ENCODE measurements at places on chromosomes 12 and 14.

GRCh38 chr12:116306506-116306905 is 29.0 kb upstream of the MED13L start:
- DNase-seq, result no peak

DNA sequence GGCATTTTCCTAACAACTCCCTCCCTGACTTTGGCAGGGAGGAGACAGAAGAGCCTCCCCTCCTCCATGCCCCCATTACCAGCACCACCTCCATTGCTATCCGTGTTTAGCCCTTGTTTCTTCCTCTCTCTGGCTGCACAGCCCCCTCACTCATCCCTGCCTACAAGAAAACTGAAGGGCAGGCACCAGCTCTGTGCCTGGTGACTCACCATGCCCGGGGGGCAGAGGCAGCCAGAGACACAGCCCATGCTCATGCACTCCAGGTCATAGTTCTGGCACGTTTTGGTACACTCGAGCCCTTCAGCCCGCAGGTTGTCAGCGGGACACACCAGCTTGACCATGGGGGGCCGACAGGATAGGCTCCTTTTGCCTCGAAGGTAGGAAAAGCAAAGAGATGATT is 80.4 kb downstream of the VWF start:
- no peak for DNase-seq

GRCh38 chr14:103127861-103128598 is 4.8 kb downstream of the TNFAIP2 start:
- no peak for DNase-seq

DNA sequence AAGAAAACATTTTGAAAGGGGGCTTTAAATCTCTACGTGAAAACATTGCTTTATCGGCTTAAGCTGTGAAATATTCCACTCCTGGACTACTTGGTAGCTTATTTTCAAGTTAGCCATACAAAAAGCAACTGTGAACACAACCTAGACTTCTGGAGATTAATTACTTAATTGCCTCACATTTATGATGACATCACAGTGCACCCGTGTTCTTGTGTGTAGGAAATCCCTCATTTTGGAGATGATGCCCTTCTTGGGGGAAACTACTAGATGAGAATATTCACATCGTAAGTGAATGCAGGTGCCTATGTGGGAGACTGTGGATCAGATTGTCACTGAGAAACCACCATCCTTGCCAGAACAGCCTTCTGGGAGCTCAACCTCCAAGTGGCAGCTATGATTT is 10.5 kb upstream of the B4GALNT3 start:
- DNase-seq, result no peak

DNA sequence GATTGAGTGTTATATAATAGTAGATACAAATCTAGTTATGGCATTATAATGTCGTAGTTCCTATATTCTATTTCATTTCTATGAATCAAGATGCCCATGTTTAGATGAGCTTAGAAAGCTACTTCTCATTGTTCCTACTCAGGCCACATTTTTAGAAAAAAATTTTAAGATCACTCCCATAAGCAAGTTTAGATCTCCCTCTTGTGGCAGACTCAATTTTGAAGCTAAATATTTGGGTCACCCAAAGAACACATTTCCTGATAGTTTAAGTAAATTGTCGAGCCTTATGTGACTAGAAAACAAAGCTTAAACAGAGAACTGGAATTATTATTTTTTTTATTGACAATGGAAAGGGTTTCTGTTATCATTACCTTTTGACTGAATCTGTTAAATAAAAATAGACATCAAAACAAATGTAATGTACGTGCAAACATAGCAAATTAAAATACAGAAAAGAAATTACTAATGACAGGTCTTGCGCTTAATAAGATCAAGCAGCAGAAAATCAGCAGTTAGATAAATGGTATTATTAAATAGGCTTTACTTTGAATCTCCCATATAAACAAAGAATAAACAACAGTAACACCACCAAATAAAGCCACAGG is 180.2 kb downstream of the ACSS3 start:
- DNase-seq, result no peak

- DNase-seq, result peak; percentile 16
These were observed at the start of gene P2RX7 for GRCh38 chr12:121132601-121133481. P2RX7 (plus strand) TSS chr12:121132876; CDS start chr12:121132971, 95 bp downstream.

- no peak for DNase-seq
These were observed 66.0 kb downstream of the TMTC3 start for GRCh38 chr12:88207921-88208620.

GRCh38 chr14:30868736-30869135 is 5.6 kb upstream of the COCH start:
- no peak for DNase-seq

DNA sequence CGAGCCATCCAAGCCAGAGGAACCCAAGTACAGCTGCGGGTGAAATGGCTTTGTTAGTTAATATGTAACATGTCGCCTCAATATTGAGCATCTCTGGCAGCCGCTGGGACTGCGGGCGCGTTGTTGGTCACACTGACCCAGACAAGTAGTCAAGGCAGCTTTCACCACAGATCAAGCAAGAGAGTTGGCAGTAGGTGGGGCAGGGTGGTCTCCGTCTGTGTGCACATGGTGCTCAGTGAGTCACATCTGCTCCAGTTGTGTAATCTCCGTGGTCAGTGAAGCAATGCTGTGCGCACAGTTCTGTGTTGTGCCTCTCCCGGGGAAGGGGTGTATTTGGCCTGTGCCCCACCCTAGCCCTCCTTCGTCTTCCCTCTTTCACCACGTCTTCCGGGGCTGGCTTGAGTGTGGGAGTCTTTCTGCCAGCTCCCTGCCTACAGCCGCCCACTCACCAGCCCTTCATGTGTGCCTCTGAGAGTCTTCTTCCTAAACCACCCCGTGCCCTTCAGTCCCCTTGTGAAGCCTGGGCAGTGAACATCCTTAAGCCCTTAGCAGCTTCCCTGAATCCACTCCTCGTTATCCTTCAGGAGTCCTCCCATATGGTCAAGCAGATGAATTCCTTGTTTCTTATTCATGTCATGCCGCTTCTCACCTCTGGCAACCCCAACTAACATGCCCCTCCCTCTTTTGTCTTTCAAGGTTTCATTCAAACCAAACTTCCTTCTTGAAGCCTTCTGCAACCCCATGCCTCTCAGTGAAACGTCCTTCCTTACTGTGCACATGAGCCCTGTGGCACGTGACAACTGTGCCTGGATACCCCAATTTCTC is 242.1 kb downstream of the CACNA1C start:
- no peak for DNase-seq

DNA sequence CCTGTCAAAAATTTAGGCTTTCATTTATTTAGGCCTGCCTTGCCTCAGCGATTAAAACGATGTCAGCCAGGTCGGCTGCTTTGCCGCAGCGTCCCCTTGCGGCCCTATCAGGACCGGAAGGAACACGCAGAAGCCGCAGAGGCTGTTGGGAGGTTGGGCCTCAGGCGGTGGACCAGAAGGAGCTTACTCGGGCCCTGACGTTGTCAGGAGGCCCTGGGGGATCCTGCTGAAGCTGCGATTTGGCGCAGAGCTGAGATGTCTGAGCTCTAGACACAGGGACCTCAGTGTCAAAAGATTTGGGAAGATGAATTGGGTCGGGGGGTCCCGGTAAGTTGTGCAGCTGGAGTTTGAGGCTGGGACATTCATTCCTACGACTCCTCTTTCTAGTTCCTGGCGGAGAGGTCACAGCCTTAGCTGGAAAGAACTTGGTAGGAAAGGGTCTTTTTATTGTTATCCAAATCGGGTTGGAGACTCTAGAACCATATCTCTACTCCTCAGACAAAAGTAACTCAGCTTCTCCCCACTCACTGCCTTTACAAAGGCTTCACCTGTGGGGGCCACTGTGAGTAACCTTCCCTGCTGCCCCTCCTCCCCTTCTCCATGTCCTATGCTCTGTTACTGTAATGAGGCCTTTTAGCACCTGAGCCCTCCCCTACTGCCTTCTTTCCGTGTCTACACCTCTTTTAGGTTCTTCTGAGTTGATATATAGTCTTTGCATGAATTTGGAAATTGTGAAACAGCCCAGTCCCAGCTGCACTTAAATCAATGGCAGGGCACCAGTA is 6.6 kb upstream of the ABCD2 start:
- DNase-seq, result no peak

- DNase-seq, result no peak
These were observed 19.2 kb downstream of the TBX3 start for GRCh38 chr12:114664651-114665320.

- DNase-seq, result no peak
These were observed 92.1 kb upstream of the OTX2 start for GRCh38 chr14:56902385-56902784.

GRCh38 chr12:52010152-52010622 is 3.4 kb downstream of the TAMALIN start:
- DNase-seq, result no peak

DNA sequence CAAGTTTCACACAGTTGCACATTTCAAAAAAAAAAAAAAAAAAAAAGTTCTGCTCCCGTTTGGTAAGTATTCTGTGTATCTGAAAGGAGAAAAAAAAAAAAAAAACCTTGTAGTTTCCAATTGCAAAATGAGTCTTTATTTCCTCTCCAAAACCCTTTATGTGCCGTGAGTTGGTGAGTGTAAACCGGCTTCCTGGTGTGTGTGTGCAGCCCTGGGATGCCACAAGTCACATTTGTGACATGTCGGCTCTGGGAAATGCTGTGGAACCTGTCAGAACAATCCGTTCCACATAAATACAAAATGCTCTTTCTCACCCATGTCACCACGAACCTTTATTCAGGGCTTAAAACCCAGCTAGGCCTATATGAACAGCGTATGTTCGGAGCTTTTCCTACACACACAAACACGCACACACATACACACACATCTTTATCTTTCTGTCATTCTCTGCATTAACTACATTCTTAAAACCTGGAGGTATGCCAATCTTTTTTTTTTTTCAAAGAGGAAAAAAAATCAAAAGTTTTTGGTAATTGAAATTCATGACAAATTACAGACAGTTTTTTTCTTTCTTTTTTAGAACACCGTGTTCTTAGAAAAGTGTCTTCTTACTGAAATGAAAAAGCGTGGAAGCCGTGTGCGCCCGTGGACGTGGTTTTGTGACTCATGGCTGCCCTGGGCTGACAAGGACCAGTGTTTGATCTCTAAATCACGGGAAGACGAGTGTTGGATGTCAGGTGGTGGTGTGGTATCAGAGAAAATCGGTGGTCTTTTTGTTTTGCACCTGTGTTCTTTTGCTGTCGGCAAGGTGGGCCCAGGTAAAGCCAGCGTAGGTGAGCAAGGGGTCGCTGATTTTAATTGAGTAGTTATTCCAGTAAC is 612.0 kb downstream of the VRK1 start:
- peak; percentile 18 for DNase-seq

DNA sequence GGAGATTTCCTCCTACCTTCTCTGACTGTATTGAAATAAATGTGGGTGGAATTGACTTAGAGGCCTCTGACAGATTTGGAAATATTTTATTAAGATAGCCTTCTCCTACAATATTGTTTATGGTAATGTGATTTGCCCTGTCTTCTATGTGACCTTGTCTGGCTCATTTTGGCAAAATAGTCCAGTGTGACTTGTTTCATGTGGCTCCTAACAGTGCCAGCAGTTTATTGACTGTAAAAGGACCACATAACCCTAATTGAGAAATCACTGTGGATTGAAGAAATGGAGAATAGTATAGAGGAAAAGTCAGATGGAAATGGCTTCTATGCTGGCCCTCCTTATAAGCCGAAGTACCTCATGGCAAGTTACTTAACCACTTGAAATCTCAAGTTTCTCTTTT is 170.9 kb upstream of the PTPRQ start:
- no peak for DNase-seq

DNA sequence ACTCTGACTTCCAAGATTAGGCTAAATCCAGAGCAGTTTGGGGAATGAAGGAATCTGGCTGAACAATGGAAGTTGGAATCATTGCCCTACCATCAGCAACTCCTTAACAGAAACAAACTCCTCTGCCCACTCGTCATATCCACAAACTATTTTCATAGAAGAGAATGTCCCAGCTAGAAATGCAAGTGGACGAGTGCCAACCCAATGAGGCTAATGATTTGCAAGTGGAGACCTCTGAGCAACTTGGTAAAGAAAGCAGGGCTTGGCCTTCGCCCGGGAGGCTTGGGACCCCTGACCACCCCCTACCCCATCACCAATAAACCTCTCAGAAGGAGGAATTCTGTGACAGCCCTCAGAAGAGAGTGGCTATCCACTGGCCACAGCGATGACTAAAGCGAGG is 40.0 kb upstream of the DDX11 start:
- no peak for DNase-seq

GRCh38 chr14:50874757-50875156 is 2.9 kb downstream of the ABHD12B start:
- no peak for DNase-seq

GRCh38 chr12:98863167-98863566 is 218.1 kb downstream of the APAF1 start:
- no peak for DNase-seq

- DNase-seq, result no peak
These were observed 324.7 kb downstream of the GXYLT1 start for GRCh38 chr12:41819948-41820347.

- no peak for DNase-seq
These were observed 292.6 kb upstream of the SYT1 start for GRCh38 chr12:78571953-78572352.

DNA sequence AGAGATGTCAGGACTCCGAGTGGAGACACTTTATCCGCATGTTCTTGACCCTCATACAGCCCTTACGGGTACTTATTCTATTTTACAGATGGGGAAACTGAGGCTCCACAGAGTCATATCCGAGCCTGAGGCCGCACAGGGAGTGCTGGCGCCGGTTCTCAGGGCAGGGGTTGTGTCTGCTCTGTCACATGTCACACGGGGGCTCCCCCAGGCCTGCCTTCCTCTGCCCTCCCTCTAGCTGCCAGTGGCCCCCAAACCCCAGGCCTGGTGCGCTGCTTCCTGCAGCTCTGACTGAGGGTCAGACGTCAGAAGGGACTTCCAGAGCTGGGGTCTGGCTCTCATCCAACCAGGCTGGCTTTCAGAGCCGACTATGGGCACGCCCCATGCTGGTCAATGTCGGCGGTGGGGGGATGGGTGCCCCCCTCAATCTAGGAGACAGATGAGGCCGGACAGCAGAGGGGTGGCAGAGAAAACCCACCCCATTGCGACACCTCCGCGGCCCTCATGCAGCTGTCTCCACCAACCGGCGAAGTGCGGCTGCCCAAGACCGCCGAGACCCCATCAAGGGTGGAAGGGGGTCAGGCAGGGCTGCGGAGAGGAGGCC is 811 bp upstream of the INF2 start:
- DNase-seq, result no peak
